ENCODE measurements at places on chromosomes 7 and 10. TPM values are rescaled to one million over a fixed set of nuclear protein-coding genes. Genes with fewer than 3 reads are reported as not detected.

- H3K4me3 ChIP-seq, result peak within 1 kb of the TSS; percentile 24
- H3K27ac ChIP-seq, result peak within 1 kb of the TSS; percentile 31
- peaks cover 16% of the 10 kb centered on the region for H3K4me1 ChIP-seq
- no peaks in the 10 kb centered on the region for H3K36me3 ChIP-seq
Measured at GRCh38 chr7:101817471-101818286, at the start of gene CUX1. TSS of gene CUX1 (plus strand) at chr7:101817626. CDS start at chr7:101817640, 14 bp downstream.

GRCh38 chr10:77252380-77253146 is 385.0 kb downstream of the KCNMA1 start:
- no peak overlapping the region for H3K4me3 ChIP-seq
- no peak for DNase-seq
- H3K27ac ChIP-seq, result no peak overlapping the region
- H3K27me3 ChIP-seq, result no peaks in the 10 kb centered on the region
- no peaks in the 10 kb centered on the region for H3K36me3 ChIP-seq
- peaks cover 5% of the 10 kb centered on the region for H3K4me1 ChIP-seq

DNA sequence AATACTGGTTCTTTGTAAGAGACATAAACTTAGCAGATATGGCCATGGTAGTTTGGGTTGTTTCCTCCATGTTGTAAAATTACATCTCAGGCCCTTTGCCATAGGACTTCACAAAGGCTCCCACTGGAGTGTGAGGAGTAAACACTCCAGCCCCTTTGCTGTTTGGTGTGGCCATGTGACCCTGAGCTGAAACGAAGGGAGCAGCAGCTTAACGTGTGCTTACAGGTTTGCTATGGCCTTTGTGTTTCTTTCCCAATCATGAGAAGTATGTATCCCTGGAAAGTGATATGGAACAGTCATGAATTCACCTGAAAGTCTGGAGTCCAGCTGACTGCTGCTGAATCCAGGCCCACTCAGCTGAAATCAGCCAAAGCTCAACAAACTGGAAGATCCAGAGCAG is 23.8 kb upstream of the SFTPA1 start:
- no peak for DNase-seq
- no peaks in the 10 kb centered on the region for H3K36me3 ChIP-seq
- H3K27ac ChIP-seq, result no peak overlapping the region
- peaks cover 3% of the 10 kb centered on the region for H3K27me3 ChIP-seq
- no peak overlapping the region for H3K4me3 ChIP-seq

DNA sequence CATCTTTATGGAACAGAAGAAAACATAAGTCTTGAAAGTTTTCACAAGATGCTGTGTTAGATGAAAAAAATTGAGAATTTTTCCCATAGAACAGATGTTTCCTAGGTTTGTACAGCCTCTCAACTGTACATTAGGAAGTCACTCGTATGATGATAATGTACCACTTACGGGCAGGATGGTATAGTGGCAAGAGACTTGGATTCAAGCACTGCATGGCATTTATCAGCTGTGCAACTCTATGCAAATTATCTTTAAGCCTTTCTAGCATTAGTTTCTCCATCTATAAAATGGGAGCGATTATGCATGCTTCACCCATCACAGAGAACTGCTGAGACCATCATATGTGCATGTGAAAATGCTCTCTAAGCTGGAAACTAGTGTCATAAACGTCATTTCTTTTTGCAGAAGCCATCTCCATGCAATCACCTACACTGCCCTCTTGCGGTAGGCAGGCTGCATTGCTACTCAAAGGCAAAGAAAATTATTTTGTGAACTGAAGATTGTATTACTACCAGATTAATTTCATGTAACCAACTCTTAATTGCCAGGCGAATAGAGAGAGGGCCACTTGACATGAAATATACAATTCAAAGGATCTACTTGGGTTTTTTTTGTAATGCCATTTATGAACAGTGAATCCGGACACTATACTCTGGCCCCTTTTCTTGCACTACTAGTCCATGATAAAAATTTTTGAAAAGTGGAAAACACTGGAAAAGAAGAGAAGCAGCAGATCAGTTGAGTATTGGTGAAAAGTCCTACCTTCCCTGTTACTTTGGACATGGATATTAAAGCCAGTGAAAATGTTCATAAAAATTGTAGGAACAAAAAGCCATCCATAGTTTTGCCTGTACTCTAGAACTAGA is 102.3 kb downstream of the JAZF1 start:
- no peaks in the 10 kb centered on the region for H3K4me1 ChIP-seq
- DNase-seq, result peak; percentile 16
- H3K27ac ChIP-seq, result no peak overlapping the region
- no peak overlapping the region for H3K4me3 ChIP-seq
- H3K36me3 ChIP-seq, result no peaks in the 10 kb centered on the region
- H3K27me3 ChIP-seq, result no peaks in the 10 kb centered on the region

- no peaks in the 10 kb centered on the region for H3K27me3 ChIP-seq
- no peak overlapping the region for H3K27ac ChIP-seq
- no peak overlapping the region for H3K4me3 ChIP-seq
- H3K4me1 ChIP-seq, result peaks cover 5% of the 10 kb centered on the region
Measured at GRCh38 chr10:92011560-92012214, 88.1 kb downstream of the BTAF1 start.

DNA sequence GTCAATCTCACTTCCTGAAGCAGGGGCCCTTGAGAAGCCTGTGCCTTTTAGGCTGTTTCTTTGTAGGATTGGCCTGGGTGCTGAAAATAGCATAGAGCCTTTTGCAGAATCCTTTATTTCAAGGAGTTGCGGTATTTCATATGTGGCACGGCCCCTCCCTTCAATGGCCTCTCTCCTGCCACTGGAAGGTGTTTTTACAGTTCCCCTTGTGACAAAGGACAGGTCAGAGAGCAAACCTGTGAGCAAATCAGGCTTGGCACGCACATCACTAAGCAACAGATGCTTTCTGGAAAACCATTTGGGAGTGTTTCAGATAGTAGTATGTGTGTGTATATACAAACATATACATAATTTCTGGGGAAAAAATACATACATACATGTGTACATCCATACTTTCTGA is 388.6 kb upstream of the C7orf33 start:
- no peaks in the 10 kb centered on the region for H3K4me1 ChIP-seq
- H3K36me3 ChIP-seq, result no peaks in the 10 kb centered on the region
- DNase-seq, result no peak
- no peaks in the 10 kb centered on the region for H3K27me3 ChIP-seq

DNA sequence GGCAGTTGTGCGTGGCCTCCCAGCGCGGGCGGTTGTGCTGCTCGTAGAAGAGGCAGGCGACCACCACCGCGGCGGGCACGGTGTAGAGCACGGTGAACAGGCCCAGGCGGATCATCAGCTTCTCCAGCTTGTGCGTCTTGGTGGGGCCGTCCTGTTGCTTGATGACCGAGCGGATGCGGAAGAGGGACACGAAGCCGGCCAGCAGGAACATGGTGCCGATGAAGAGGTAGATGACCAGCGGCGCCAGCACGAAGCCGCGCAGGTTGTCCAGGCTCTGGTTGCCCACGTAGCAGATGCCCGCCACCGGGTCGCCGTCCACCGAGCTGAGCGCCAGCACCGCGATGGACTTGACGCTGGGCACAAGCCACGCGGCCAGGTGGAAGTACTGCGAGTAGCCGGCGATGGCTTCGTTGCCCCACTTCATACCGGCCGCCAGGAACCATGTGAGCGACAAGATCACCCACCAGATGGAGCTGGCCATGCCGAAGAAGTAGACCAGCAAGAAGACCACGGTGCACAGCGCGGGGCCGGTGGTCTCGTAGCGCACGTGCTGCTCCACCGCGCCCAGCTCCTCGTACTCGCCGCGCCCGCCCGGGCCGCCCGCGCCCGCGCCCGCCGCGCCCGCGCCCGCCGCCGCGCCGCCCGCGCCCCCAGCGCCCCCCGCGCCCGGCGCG is 2.2 kb downstream of the FZD8 start:
- no peak overlapping the region for H3K4me3 ChIP-seq
- H3K36me3 ChIP-seq, result no peaks in the 10 kb centered on the region
- H3K27me3 ChIP-seq, result peaks cover 16% of the 10 kb centered on the region
- H3K4me1 ChIP-seq, result peaks cover 13% of the 10 kb centered on the region

DNA sequence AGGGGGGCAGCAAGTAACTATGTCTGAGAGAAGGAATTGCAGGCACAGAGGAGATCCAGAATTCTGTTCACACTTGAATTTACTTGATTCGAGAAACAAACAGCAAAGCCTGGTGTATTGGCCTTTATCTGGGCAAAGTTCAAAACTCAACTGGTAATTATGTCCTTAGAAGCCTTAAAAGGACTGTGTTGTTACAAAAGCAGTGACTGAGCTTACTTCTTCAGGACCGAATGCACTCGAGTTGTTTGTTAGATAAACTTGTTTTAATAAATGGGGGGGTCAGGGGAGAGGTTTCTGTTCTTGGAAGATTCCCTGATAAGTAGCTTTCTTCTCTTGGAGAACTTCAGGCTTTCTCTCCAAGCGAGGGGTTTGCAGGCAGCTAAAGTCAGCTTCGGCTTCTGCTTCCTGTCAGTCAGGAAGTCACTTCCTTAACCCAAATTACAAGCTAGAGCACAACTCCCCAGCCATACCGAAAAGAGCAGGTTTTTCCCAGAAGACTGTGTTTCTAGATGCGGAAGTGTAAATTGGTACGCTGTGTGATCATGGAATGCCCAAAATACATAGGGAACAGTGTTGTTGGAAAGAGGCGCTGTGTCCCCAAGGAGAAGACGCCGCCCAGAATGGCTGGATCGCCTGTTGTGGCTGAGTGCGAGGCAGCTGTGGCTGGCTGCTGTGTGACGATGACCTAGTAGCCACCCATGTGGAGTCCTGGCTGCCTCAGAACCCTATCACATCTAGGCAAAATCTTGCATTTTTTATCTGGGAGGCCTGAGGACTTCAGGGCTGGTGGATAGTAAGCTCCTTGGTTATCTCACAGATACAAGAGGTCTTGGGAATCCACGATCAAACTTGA is 110.4 kb downstream of the TCF7L2 start:
- no peak for DNase-seq
- no peaks in the 10 kb centered on the region for H3K27me3 ChIP-seq
- H3K4me1 ChIP-seq, result peaks cover 12% of the 10 kb centered on the region
- peak overlapping the region; percentile 26 for H3K4me3 ChIP-seq

- H3K4me3 ChIP-seq, result no peak overlapping the region
- no peaks in the 10 kb centered on the region for H3K4me1 ChIP-seq
- H3K27me3 ChIP-seq, result no peaks in the 10 kb centered on the region
- H3K36me3 ChIP-seq, result no peaks in the 10 kb centered on the region
Measured at GRCh38 chr10:91536111-91536510, 96.8 kb downstream of the PPP1R3C start.

DNA sequence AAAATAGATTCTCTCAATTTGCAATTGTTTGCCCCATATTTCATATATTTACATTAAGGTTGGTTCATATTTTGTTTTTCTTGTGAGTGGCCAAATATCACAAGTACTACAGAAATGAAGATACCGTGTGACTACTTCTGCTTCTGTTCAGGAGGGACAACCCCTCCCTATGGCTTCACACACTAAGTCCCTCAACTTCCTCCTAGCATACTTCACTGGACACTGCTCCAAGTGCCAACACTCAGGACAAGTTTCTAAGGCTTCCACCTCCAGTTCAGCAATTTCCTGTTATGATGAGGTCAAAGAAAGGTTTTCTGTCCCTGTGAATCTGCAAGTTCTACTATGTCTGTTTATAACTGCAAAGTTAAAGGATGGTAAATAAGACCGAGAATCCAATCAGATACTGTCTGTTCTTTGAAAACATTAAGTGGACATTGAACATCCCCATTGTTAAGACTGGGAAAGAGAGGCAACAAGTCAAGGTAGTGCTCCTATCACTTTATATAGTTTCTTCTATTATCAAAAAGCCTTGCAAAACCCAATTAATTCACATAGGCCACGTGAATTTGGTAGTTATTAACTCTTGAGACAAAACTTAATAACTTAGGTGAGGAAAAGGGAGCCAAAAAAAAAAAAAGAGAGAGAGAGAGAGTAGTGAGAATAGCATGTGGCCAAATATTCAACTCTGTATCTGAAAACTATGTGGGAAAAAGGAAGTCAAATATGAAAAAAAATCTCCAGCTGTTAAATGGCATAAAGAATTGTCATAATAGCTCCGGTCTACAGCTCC is 81.3 kb upstream of the DKK1 start:
- H3K27ac ChIP-seq, result no peak overlapping the region
- H3K36me3 ChIP-seq, result no peaks in the 10 kb centered on the region
- no peak for DNase-seq
- no peaks in the 10 kb centered on the region for H3K4me1 ChIP-seq

DNA sequence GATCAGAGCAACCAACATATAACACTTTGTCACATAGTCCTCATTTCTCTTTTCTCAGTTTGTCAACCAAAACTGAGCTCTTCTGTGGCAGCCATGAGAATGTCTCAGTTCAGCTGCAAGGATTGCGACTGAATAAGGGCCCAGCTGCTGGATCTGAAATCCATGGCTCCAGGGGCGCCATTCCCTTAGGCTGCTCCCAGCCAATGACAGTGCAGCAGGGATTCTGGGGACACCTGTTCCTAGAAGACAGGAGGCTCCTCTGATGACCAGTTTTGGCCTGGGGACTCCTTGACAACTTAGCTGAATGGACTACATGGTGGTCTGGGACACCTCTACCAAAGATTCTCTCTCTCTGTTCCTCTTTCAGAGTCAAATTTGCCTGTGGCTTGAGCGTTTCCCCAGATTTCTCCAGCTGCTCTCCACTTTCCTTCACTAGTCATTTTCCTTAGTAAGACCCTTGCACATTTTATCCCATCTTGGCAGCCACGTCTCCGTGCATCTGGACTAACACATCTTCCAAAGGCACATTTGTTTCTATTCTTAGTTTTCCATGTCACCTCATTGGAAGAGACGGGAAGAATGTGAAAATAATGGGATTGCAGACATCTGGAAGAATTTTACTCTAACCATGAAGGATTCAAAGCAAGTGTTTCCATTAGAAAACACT is 28.1 kb upstream of the KIF5B start:
- H3K4me3 ChIP-seq, result no peak overlapping the region
- no peaks in the 10 kb centered on the region for H3K36me3 ChIP-seq
- H3K4me1 ChIP-seq, result no peaks in the 10 kb centered on the region
- DNase-seq, result no peak
- no peaks in the 10 kb centered on the region for H3K27me3 ChIP-seq

DNA sequence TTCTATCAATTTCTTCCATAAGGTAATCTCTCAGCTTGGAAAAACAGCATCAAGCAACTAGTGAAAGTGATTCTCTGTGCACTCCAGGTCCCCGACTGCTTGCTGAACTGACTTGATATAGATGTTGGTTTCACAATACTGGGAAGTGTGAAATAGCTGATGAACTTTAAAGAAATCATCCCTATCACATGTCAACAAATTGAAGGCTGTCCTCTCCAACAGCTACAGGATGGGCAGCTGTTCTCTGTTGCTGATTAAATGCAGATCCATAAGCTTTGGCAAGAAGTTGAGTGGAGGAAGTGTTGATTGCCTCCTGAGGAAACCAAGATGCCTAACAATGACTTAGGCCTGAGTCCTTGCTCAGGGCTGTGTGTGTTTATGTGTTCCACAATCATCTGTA is 130.4 kb upstream of the GDF10 start:
- no peak for DNase-seq
- H3K4me1 ChIP-seq, result peaks cover 17% of the 10 kb centered on the region
- H3K27ac ChIP-seq, result no peak overlapping the region
- H3K36me3 ChIP-seq, result no peaks in the 10 kb centered on the region

- H3K4me3 ChIP-seq, result no peak overlapping the region
- H3K27me3 ChIP-seq, result no peaks in the 10 kb centered on the region
- DNase-seq, result no peak
- no peak overlapping the region for H3K27ac ChIP-seq
- H3K36me3 ChIP-seq, result no peaks in the 10 kb centered on the region
Measured at GRCh38 chr10:33883881-33884280, 549.4 kb upstream of the NRP1 start.

MALRD1 gene
- not detected for total RNA-seq

HYCC1 gene
- total RNA-seq, result 29.2 TPM

MMP21 gene
- 0.11 TPM for total RNA-seq

INSYN2A gene
- total RNA-seq, result not detected

SBDS gene
- total RNA-seq, result 92.0 TPM

TMEM273 gene
- 60.2 TPM for total RNA-seq

PRTFDC1 gene
- total RNA-seq, result 1.5 TPM

NPFFR1 gene
- total RNA-seq, result not detected

All from CD8-positive, alpha-beta memory T cell (primary cell).